ENCODE measurements at places on chromosomes 16 and 17.
A peak's percentile ranks its signal among the peaks of the same experiment; 100 is the strongest.

- no peak for DNase-seq
These were observed 19.4 kb downstream of the KLHL36 start for GRCh38 chr16:84667600-84668309.

GRCh38 chr16:50901062-50901461 is 159.2 kb downstream of the CYLD start:
- no peak for DNase-seq

- no peak for DNase-seq
These were observed 5.4 kb upstream of the RNF222 start for GRCh38 chr17:8402921-8403536.

GRCh38 chr16:49546735-49547134 is 173.1 kb downstream of the C16orf78 start:
- no peak for DNase-seq

DNA sequence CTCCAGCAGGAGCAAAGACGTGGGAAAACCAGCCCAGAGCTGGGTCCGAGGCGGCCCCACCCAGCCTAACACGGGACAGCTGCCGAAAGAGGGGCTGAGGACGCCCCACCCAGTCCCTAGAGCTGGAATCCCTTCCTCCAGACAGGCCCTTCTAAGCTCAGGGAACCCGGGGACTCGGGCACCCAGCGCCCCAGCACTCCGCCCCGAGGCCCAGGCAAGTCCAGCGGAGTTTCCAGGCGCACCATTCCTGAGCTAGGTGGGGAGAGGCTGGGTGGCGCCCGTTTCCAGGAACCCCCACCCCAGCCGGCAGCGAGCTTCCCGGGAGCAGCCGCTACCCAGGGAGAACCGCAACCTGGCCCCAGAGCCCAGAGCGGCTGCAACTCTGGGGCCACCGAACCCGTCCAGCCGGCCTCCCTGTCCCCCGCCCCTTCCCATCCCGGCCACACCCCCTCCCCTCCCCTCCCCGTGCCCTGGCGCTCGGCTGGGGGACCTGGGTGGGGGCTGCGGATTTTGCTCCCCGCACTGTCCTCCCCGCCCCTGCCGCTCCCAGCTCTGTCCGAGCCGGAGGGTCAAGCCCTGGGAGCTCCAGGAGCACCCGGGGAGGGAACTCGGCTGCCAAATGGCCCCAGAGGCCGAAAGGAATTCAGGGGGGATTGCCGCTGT is 536 bp downstream of the TMC6 start:
- no peak for DNase-seq

GRCh38 chr16:3511286-3512180 is 10.7 kb downstream of the CLUAP1 start:
- no peak for DNase-seq

GRCh38 chr17:31067691-31068184 is 27.0 kb upstream of the NF1 start:
- DNase-seq: no peak

GRCh38 chr17:31163091-31163781 is 68.5 kb downstream of the NF1 start:
- no peak for DNase-seq

- no peak for DNase-seq
These were observed 37.7 kb upstream of the IRF8 start for GRCh38 chr16:85861095-85861825.

- DNase-seq: no peak
These were observed 18.0 kb downstream of the SLC5A11 start for GRCh38 chr16:24863582-24864437.

GRCh38 chr16:1559446-1559975 is 26.0 kb downstream of the TMEM204 start:
- no peak for DNase-seq

DNA sequence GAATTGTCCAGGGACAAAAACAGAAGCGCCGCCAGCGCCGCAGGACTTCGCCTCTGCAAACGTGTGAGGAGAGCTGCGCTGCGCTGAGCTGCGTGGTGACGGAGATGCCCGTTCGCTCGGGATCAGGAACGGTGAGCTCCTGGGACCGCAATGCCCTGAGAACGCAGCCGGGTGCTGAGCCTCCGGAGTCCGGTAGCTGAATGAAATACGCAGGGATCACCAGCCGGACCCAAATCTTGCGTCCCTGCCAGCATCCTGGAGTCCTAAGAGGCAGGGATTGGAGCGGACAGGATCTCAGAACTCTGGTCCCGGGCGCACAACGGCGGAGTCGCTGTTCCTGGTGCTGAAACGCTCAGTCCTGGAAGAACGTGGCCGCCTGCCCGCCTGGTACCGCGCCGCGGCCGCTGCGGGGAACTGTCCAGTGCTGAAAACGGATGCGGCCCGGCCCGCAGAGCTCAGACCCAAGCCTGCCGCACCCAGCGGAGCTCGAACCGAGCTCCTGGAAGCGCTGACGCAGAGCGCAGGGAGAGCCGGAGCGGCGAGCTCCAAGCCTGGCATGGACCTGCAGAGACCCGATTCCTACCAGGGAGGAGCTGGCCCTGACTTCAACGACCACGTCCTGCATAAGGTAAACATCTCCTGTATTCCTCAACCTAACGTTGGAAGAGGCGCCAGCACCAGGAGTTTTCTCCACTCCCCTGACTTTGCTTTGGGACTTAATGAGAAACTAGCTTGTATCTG is 41.5 kb downstream of the CD300LF start:
- peak; percentile 46 for DNase-seq

Measured in central memory CD8-positive, alpha-beta T cell (primary cell).